ENCODE measurements at places on chromosomes 11 and 22.

DNA sequence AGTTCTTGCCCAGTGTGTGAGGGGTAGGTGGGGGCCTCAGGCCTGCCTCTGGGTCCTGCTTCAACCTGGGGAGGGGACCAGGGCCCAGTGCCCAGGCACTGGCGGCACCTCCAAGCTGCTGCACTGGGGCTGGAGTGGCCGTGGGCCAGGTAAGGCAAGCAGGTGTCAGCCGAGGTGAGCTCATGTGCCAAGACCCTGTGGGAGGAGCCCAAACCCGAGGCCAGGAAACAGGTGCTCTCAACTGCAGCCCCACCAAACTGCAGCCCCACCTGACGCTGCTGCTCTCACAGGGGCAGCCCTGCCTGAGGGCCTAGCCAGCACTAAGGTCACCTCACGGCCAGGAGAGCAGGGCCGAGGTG lies 18.1 kb upstream of the GNB1L start:
- no peak for DNase-seq

DNA sequence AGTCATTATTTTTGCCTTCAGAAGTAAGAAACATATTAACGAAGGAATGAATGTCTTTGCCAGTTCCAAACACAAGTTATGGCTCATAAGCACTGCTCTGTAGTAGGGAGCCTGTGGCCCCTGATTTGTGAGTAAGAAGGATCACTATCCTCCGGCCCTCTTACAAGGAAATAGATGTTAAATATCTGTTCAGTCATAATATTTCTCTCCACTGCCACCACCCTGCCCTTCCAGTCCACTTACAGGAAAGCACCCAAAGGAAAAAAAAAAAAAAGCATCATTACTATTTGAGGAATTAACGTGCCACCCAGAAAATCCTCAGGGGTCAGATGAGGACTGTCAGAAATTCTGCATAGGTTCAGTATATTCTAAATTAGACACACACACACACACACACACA lies 123.4 kb downstream of the ETS1 start:
- DNase-seq: no peak

GRCh38 chr22:25953276-25953675 lies 211.3 kb downstream of the MYO18B start:
- no peak for DNase-seq

DNA sequence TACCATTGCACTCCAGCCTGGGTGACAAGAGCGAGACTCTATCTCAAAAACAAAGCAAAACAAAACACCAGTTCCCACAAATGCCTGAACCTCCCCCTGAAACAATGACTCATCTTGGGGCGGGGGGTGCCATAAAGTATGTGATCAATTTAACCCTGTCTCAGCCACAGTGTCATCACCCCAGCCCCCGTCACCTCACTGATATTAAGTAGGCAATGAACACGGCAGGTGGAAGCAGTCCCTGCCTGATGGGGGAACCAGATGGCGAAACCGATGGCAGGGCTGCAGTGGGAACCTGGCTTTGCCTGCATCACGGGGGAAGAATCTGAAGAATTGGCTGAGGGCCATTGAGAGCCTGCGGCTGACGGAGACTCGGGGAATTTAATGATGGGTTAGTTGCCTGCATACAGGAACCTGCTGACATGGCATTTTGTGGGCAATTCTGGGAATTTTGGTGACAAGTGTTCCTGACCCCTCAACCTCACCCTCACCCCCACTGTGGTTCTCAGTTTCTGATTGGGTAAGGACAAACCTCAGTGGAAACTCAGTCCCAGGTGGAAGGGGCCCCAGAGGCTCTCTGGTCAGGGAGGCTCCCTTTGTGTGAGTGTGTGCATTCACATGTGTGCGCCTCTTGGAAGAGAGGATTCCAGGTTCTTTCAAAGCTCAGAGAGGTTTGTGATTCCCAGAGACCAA lies 39.1 kb upstream of the SHISAL1 start:
- DNase-seq: peak; percentile 66

DNA sequence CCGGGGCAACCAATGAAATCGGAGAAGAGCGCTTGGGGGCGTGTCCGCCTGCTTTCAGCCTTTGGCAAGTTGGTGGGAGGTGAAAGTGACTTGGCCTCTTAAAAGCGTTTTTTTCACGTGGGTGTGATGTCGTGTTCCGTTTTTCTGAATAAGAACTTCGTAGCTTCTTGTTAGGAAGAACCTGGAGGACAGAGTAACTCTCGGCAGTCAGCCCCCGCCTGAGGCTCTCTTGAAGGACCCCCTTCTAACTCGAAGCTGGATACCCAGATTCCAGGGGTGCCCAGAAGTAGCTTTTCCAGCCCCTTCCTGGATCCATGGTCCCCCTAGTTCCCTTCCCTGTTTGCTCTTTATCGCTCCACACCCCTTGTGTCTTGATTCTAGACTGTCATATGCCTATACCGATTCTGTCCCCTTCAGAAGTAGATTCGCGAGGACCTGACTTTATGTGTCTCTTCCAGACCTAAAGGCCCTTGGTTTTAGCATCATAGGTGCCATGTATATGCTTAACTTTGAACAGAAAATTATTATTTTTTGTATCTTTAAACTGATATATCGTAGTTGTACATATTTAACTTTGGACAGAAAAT lies 915 bp upstream of the OSBP start:
- no peak for DNase-seq

GRCh38 chr11:129747071-129747470 lies 68.6 kb upstream of the TMEM45B start:
- DNase-seq: no peak

DNA sequence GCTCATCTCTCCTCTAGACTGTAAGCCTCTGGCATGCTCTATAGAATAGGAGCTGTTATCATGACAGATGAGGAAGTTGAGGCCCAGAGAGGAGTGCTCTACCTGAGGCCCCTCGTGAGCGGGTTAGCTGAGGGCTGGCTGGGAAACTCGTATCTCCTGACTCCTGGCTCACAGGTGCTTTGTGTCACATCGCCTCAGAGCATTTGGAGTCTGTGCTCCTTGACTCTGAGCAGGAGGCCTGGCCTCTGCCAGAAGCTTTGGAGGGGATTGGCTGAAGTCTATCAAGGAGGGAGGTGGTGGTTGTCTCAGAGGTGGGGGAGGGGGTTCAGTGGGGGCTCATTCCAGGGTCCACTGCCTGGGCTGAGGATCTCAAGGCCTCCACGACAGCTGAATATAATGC lies 7.4 kb downstream of the KCNC1 start:
- DNase-seq: no peak

DNA sequence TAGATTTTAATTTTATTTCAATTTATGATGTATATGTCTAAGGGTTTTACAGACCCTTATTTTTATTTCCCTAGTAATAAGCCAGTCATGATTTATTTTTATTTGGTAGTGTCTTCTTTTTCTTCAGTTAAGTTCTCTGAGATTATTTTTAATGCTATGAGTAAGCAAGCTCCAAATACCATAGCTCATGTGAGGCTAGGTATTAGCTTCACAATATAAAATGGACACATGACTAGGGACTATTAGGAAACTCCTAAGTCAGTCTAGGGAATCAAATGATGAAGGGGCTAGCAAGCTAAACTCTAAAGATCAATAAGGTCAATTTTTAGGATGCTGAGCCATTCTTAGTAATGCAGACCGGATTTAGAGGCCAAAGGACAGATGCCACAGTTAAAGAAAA lies 45.9 kb downstream of the CKAP5 start:
- no peak for DNase-seq

DNA sequence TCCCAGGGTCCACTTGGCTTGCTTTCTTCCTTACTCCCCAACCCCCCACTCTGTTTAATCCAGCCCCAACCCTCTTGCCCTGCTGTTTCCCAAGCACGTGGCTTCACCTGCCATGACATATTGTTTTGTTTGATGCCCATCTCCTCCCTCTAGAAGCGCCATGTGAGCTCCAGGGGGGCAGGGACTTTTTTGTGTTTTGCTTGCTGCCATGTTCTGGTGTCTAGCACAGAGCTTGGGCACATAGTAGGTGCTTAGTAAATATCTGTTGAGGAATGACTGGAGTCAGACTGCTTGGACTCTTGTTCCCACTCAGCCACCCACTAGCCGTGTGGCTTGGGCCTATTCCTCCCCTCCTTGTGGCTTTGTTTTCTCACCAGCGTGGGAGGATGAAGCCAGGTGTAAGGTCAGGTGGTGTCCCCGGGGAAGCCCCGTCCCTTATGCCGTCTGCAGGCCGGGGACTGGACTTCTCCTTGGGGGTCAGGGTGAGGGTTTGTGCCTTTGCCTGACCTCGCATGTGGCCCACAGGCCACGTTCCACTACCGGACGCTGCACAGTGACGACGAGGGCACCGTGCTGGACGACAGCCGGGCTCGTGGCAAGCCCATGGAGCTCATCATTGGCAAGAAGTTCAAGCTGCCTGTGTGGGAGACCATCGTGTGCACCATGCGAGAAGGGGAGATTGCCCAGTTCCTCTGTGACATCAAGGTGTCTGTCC lies 3.8 kb downstream of the AIP start:
- no peak for DNase-seq

- DNase-seq: no peak
Measured at GRCh38 chr22:32587449-32587848, 112.8 kb downstream of the FBXO7 start.

- DNase-seq: no peak
Measured at GRCh38 chr22:41922940-41923594, 3.5 kb downstream of the TNFRSF13C start.

GRCh38 chr22:41481925-41482318 lies 13.0 kb downstream of the ACO2 start:
- no peak for DNase-seq

DNA sequence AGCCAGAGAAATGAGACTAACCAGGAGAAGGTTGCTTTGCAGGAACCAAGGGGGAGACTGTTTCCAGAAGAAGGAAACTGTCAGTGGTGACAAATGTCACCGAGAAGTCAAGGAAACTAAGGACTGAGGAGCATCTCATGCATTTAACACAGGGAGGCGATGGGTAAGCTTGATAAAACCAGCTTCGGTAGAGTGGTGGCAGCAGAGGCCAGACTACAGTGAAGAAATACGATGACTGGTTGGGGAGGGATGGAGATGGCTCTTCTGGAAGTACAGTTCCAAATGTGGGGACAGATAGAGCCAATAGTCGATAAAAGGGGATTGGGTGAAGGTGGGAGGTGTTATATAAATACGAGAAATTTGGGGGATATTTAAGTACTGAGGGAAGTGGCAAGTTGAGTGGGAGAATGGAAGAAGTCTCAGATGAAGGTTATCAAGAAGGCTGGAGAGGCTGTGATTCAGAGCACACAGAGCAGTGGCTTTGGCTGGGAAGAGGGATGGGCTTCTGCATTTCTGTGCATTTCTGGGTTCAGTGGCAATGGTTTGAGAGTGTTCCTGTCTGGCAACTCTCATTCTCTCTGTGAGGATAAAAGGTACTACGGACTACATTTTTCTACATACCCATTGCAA lies 29.2 kb downstream of the SC5D start:
- no peak for DNase-seq

DNA sequence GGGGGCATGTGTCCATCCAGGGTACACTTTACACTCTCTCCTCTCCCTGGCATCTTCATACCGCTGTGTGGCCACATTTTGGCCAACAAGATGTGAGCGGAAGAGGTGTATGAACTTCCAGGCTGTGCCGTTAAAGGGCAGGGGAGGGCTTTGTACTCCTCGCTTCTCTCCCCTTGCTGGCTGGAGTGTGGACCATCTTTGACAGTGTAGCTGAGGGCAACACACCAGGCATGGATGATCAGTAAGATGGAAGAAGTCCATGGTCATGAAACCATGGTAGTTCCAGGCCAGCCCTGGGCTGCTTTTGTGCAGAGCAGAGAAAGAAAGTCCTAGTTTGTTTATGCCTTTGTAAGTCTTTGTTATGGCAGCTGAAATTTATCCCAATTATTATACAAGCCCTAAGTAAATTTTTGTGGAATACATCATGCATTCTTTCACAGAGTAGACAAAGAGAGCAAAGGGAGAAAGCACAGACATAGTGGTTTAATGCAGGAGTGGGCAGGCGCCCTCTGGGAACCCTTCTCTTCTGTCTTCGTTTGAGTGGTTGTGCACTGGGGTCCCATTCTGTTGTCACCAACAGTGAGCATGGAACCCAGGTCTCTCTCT lies 70.4 kb downstream of the FBXO7 start:
- DNase-seq: no peak

GRCh38 chr11:31767066-31767465 lies 44.1 kb downstream of the PAX6 start:
- no peak for DNase-seq

GRCh38 chr11:116703421-116703820 lies 69.4 kb downstream of the BUD13 start:
- no peak for DNase-seq

DNA sequence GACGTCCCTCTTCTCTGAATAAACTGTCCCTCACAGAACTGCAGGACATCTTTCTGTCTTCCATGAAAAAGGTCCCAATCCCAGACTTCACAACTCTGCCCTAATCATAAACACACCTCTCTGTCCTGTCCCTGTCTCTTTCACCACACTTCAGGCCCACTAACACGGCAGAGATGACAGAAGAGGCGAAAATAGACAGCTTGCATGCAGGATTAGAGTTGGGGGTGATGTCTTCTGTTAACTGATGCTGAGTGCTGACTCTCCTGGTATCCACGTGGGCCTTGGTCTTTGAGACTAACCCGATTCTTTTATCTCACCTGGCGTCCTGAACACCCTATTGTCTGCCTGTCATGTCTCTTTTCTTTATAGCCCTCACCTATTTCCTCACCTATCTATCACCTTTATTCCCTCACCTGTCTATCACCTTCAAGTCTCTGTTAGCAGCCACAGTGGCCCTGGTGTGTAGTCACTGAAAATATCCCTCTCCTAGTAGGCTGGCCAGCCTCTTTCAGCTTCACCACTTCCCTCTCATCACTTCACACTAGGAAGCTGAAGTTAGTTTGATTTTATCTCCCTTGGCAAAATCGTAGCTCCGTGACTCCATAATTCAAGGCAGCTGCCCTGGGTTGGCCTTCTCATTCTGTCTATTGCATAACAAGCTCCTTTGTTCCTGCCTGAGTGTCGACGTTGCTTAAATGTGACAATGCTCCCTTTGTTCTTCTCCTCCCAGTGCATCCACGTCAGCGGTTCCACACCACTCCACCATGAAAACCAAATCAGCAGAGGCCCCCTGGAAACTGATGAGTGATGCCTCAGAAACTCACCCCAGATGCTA lies 30.6 kb upstream of the DRD2 start:
- DNase-seq: no peak

- no peak for DNase-seq
Measured at GRCh38 chr11:120338107-120338933, 2.1 kb downstream of the ARHGEF12 start.

- DNase-seq: no peak
Measured at GRCh38 chr11:9130297-9130696, 38.9 kb upstream of the SCUBE2 start.

DNA sequence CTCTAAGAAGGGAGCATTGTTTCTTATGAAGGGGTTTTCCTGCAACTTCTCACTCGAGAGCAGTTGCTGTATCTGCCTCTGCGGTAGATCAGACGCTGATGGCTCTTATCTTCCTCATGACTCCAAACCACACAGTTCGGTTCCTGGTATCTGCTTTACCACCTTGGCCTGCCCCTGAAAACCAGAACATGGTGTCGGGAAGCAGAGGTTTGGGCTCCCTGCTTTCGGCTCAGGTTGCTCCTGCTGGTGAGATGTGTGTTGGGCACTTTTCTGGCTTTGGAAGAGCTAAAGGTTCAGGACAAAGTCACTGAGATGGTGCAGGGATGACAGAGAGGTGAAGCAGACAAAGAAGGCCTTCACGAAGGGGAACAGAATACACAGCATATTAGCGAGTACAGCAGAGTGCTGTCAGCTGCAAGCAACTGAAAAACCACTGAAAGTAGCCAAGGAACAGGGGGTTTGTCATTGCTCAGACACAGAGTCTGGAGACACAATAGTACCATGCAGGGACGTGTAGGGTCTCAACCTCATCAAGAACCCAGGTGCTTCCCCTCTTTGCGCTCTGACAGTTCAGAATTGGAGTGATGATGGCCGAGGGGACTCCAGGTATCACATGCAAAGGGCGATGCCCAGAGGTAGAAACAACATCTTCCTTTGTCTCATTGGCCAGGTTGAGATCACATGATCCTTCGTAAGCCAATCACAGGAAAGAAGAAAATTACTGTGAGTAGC lies 11.9 kb upstream of the CSF2RB start:
- no peak for DNase-seq
